ENCODE measurements at places on chromosomes 4 and X.
A peak's percentile ranks its signal among the peaks of the same experiment; 100 is the strongest.

DNA sequence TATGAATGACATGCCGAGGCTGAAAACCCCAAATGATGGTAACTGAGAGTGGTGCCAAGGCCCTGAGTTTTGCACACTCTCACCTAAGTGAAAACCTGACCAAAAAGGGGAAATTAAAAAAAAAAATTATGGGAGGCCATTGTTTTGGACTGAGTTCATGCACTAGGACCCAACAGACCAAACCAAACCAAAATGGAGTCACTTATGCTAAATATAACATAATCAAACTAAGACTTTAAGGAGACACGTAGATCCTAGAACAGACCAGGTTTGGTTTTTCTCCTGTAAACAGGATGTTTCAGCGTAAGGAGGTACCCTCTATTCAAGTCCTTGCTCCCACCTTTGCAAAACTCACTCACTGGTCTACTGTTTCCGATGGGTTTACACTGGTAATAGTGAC, 453.0 kb downstream of the INPP4B start:
- DNase-seq = no peak
- no peaks in the 10 kb centered on the region for H3K27me3 ChIP-seq
- H3K4me1 ChIP-seq = peaks cover 6% of the 10 kb centered on the region
- H3K4me3 ChIP-seq = no peak overlapping the region

- H3K36me3 ChIP-seq = no peaks in the 10 kb centered on the region
- H3K4me3 ChIP-seq = no peak overlapping the region
- H3K4me1 ChIP-seq = no peaks in the 10 kb centered on the region
- H3K27ac ChIP-seq = no peak overlapping the region
- peak; percentile 23 for DNase-seq
Measured at GRCh38 chrX:29090811-29091210, 503.6 kb downstream of the IL1RAPL1 start.

DNA sequence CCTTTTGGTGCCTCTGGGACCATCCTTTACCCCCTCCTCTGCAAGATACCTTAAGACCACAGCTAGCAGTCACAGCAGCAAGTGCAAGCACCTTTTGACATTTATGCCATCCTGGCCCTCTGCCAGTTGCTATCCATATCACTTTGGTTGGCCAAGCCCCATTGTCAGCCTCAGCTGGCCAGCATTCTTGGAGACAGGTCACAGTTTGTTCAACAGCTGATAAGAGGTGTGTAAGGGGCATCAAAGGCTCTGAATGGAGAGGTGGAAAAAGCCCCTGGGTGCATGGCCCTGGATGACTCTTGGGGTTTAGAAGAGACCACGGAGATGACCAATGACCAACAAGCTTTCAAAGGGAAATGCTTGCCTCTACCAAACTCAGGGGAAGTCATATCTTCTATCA, 133.6 kb upstream of the MAMLD1 start:
- H3K36me3 ChIP-seq = no peaks in the 10 kb centered on the region
- H3K4me3 ChIP-seq = no peak overlapping the region
- no peaks in the 10 kb centered on the region for H3K27me3 ChIP-seq
- no peaks in the 10 kb centered on the region for H3K4me1 ChIP-seq
- DNase-seq = no peak
- no peak overlapping the region for H3K27ac ChIP-seq

GRCh38 chr4:186827534-186827897, 103.9 kb upstream of the FAT1 start:
- H3K27ac ChIP-seq = no peak overlapping the region
- no peak overlapping the region for H3K4me3 ChIP-seq
- no peaks in the 10 kb centered on the region for H3K36me3 ChIP-seq
- peaks cover 4% of the 10 kb centered on the region for H3K4me1 ChIP-seq
- H3K27me3 ChIP-seq = no peaks in the 10 kb centered on the region
- DNase-seq = no peak

- H3K27ac ChIP-seq = no peak overlapping the region
- H3K4me1 ChIP-seq = peaks cover 10% of the 10 kb centered on the region
- H3K4me3 ChIP-seq = no peak overlapping the region
- DNase-seq = peak; percentile 21
Measured at GRCh38 chr4:5746829-5747737, 36.1 kb downstream of the EVC start.

- no peaks in the 10 kb centered on the region for H3K4me1 ChIP-seq
- DNase-seq = no peak
- H3K27me3 ChIP-seq = no peaks in the 10 kb centered on the region
- H3K36me3 ChIP-seq = no peaks in the 10 kb centered on the region
- H3K4me3 ChIP-seq = no peak overlapping the region
- H3K27ac ChIP-seq = no peak overlapping the region
Measured at GRCh38 chr4:176156656-176157055, 38.7 kb downstream of the SPATA4 start.

DNA sequence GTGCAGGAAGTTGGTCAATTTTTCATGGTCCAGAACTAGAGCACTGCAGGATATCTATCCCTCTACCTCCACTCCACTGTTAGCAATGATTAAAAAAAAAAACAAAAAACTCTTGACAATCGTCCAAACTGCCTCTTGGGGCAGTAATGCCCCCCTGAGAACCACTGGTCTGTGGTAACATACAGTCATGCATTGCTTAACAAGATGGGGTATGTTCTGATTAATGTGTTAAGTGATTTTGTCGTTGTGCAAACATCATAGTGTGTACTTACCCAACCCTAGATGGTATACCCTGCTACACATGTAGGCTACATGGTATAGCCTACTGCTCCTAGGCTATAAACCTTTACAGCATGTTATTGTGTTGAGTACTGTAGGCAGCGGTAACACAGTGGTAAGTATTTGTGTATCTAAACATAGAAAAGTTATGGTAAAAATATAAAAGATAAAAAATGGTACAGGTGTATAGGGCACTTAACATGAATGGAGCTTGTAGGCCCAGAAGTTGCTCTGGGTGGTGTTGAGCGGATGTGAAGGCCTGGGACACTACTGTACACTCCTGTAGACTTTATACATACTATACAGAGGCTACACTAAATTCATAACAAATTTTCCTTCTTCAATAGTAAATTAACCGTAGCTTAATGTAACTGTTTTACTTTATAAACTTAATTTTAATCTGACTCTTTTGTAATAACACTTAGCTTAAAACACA, 34.1 kb downstream of the ART3 start:
- no peak overlapping the region for H3K4me3 ChIP-seq
- peak; percentile 2 for DNase-seq
- no peaks in the 10 kb centered on the region for H3K36me3 ChIP-seq
- H3K4me1 ChIP-seq = no peaks in the 10 kb centered on the region

GRCh38 chr4:111849746-111850284, 295.4 kb upstream of the FAM241A start:
- no peaks in the 10 kb centered on the region for H3K4me1 ChIP-seq
- H3K36me3 ChIP-seq = no peaks in the 10 kb centered on the region
- H3K4me3 ChIP-seq = no peak overlapping the region
- no peak for DNase-seq
- H3K27me3 ChIP-seq = no peaks in the 10 kb centered on the region

Measured in A673 (cell line).